Pons (tissue), 1 donor: ENCODE measurements at places on chromosomes 6 and 20.
A peak's percentile ranks its signal among the peaks of the same experiment; 100 is the strongest.

- DNase-seq = no peak
These were observed 97.4 kb downstream of the PLCB4 start for GRCh38 chr20:9166153-9166780.

DNA sequence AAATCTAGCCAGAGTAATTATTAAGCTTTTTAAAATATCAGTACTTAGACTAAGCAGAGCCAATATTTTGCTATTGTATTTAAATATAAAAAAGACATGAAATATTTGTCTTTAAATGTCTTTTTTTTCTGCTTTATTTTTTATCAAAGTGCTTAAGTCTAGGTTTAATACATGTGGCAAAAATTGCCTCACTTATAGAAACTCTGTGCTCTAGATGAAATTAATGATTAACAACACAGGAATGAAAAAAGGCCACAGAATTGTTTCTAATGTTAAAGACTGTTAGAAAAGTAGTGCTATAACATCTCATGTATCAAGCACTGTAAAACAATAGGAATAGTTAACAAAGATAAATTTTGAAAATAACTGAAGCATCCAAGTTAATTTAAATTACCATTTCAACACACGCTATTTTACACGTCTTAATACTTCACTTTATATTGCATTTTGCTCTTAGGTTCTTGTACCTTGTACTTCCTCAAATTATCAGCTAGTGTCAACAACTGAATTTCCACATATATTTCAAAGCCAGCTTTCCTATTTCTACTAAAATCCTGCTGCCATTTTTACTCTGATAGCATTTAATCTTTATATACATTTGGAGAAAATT is 1515.1 kb downstream of the HACE1 start:
- DNase-seq = no peak

DNA sequence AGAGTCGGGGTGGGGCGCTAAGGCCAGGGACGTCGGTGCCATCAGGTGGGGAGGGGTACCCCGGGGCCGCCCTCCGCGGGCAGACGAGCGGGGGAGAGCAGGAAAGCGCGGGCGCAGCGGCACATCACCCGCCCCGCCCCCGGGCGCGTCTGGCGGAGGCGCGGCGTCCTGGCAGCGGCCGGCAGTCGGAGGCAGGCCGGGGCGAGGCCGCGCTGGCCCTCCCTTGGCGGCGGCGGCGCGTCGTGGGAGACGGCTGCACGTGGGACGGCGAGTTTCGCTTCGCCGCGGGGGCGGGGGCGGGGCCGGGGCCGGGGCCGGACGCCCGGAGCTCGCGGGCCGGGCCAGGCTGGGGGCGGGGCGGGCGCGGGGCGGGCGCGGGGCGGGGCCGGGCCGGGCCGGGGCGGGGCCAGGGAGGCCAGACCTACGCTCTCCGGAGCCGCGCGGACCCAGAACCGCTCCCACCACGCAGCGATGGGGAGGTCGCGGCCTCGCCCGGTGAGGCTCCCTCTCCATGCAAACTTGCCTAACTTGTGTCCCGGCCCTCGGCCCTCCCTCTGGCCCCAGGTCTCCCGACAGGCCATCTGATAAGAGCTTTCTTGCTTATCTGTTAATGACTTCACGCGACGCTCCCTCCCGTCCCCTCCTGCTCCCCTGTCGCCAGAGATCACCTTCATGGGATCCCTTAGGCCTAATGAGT is 12.5 kb downstream of the ITPR3 start:
- peak; percentile 15 for DNase-seq

GRCh38 chr6:147156799-147157382 is 47.3 kb upstream of the STXBP5 start:
- no peak for DNase-seq

- peak; percentile 37 for DNase-seq
These were observed 166.6 kb downstream of the PDSS2 start for GRCh38 chr6:107292715-107293271.

DNA sequence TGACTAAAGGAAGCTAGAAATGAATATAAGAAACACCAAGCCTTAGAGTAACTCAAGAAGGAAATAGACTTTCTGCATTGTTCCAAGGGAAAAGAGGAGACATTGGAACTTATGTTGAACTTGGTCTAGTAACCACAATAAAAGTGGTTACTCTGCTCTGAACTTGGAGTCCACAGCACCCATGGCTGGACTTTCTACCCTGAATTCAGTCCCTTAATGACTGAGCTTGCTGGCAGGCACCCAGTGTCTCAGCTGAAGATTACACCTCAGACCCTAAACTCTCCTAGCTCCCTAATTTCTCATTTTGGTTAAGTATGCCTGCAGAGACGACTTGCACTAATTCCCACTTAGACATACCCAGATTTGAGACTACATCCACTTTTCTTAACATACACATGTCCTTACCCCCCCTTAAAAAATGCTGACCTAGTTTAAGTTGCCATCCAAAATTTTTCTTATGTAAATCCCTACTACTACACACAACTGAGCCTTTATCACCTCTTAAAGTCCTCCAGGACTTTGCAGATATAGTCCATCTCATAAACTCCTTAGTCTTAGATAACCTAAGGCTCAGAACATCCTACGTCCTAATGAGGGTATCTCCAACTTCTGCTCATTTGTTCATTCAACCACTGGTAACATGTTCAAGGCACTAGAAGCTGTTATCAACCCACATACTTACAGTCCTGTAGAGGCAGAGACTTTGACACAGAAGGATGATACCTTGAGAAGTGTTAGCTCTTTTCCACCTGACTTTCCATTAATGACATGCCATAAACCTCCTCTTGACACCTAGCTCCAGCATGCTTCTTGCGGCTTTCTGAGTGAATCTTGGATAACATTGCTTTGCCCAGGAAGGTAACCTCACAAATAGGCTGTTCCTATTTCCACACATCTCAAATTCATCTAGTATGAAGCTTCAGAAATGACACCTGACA is 129.8 kb downstream of the ALDH8A1 start:
- DNase-seq = no peak

GRCh38 chr6:33247977-33248642 is 23.6 kb downstream of the VPS52 start:
- DNase-seq = peak; percentile 87

GRCh38 chr6:49326347-49326746 is 136.7 kb downstream of the MMUT start:
- no peak for DNase-seq

GRCh38 chr6:6788394-6789032 is 200.0 kb downstream of the LY86 start:
- no peak for DNase-seq
